ENCODE measurements at places on chromosomes 16 and 17.

GRCh38 chr17:74337834-74338500 lies 11.9 kb downstream of the KIF19 start:
- no peak for DNase-seq

DNA sequence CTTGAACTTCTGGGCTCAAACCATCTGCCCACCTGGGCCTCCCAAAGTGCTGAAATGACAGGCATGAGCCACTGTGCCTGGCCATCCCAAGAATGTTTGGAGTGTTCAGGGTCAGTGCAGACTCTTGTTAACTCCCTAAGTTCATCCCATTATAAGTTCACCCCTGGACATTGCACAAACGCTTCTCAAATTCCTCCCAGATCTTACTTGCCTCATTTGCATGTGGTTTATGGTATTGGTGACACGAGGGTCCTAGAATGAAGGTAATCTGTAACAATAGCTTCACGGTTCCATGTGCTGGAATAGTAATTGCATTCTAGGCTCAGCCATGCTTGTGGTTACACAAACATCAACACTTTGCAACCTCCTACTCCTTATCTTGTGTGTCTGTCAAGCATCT lies 5.0 kb upstream of the CCDC42 start:
- no peak for DNase-seq

GRCh38 chr17:51799981-51800380 lies 358.5 kb downstream of the CA10 start:
- DNase-seq, result no peak

DNA sequence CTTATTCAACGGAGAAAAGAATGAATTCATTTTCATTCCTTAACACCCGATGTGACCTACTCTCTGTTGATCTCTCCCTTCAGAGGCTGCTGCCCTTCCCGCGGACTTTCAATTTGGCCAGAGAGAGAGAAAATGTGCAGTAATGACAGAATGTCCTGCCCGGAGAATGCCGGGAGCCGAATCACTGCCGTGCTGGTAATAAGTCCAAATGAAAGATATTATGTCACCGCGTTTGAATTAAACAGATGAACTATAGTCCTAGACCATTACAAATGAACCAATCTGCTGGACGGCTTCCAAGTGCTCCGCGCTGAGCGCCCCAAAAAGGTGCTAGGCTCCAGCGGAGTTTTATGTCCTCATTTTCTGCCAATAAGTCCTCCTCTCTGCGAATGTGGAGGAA lies 14.7 kb upstream of the C16orf82 start:
- no peak for DNase-seq

- no peak for DNase-seq
Measured at GRCh38 chr16:28528463-28528867, 10.3 kb downstream of the NUPR1 start.

GRCh38 chr17:5770441-5771270 lies 186.3 kb upstream of the NLRP1 start:
- DNase-seq, result no peak

GRCh38 chr16:70738083-70738977 lies 52.5 kb upstream of the MTSS2 start:
- no peak for DNase-seq

GRCh38 chr16:426115-426905 lies 861 bp downstream of the RAB11FIP3 start:
- no peak for DNase-seq

GRCh38 chr16:30464078-30464477 lies 8.5 kb upstream of the ITGAL start:
- no peak for DNase-seq

GRCh38 chr17:72419866-72420774 lies 299.3 kb downstream of the SOX9 start:
- no peak for DNase-seq

- DNase-seq, result no peak
Measured at GRCh38 chr16:53780051-53780450, 76.1 kb downstream of the FTO start.

DNA sequence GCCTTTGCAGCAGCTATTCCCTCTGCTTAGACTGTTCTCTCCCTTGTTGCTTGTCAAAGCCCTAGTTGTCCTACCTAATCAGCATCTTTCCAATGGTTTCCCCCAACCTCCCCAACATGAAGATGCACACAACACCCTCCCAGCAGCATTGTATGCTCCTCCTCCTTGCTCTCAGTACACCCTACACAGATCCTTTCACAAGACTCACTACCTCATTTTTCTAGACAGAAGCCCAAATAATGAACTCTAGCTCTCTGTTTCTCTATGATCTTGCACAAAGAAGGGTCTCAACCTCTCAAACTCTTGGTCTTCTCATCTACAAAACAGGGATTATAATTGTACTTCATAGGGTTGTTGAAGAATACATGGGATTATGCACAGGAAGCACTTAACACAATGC lies 19.4 kb downstream of the PSME3IP1 start:
- DNase-seq, result no peak

GRCh38 chr17:27920569-27920968 lies 27.4 kb upstream of the LYRM9 start:
- DNase-seq, result no peak

- no peak for DNase-seq
Measured at GRCh38 chr17:1649844-1650501, at the start of gene RILP. TSS of gene RILP (minus strand) at chr17:1649866. CDS start at chr17:1649804, 62 bp downstream.

DNA sequence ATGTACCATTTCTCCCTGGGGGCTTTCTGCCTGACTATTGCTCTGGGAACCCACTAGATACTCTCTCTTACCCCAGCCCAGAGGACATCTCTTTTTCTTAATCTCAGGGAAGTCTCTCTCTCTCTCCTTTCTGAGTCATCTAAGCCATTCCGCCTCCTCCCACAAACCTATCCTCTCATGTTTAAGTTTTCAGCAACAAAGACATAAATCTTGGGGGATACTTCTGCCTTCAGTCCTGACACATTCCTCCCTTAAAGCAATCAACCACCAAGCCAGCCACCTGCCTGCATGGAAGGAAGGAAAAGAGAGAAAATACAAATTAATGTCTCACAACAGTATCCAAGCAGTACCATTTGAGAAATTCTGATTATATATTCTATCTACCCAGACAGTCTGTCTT lies 128.8 kb downstream of the HS3ST2 start:
- DNase-seq, result no peak

DNA sequence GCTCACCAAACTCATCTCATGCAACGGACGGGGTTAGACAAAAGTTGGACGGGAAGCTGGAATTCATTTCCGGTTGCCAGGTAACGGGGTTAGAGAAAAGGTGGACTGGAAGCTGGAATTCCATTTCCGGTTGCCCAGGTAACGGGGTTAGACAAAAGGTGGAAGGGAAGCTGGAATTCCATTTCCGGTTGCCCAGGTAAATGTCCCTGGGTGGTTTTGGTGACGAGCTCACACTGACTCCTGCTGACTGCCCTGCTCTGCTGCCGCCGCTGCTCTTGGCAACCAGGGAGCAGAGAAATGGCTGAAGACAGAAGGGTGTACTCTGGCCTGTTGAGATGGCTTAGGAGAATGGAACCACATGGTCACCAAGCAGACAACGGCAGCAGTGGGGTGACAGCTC lies 170.3 kb upstream of the RPH3AL start:
- DNase-seq, result no peak

- DNase-seq, result no peak
Measured at GRCh38 chr16:56424404-56424764, 961 bp downstream of the AMFR start.

- no peak for DNase-seq
Measured at GRCh38 chr17:45043813-45044540, 7.5 kb downstream of the DCAKD start.

DNA sequence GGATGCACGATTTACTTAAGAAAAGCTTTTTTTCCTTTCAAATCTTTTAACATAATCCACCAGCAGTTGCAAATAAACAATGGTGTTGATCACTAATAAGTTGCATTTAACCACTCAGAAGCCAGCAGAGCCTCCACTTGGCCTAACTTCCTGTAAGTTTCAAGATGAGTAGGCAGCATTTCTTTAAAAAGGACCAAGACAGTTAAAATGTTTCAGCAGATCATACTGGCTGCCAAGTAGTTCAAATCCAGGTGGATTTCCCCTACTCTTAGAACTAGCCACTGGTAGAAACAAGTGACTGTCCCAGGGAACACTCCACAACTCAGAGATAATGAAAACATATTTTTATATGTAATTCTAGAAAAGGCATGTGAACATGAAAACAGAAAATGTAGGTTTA lies 17.0 kb upstream of the RFFL start:
- DNase-seq, result no peak

GRCh38 chr17:68097161-68097805 lies 61.7 kb downstream of the KPNA2 start:
- DNase-seq, result no peak

GRCh38 chr16:1708768-1709180 lies 2.8 kb downstream of the MAPK8IP3 start:
- no peak for DNase-seq

- no peak for DNase-seq
Measured at GRCh38 chr17:77470800-77471733, 330.3 kb downstream of the SEC14L1 start.

- DNase-seq, result no peak
Measured at GRCh38 chr16:719815-720446, 1.0 kb upstream of the ANTKMT start.

Measured in activated naive CD4-positive, alpha-beta T cell (primary cell).